ENCODE measurements at places on chromosomes 6 and 20.
A peak's percentile ranks its signal among the peaks of the same experiment; 100 is the strongest.

GRCh38 chr20:35329435-35330139, 37.4 kb upstream of the FAM83C start:
- no peak for DNase-seq
- H3K27ac ChIP-seq, result no peak overlapping the region
- peaks cover 47% of the 10 kb centered on the region for H3K4me1 ChIP-seq
- H3K36me3 ChIP-seq, result no peaks in the 10 kb centered on the region
- H3K27me3 ChIP-seq, result no peaks in the 10 kb centered on the region
- no peak overlapping the region for H3K4me3 ChIP-seq

- H3K27ac ChIP-seq, result no peak overlapping the region
- no peaks in the 10 kb centered on the region for H3K4me1 ChIP-seq
- H3K27me3 ChIP-seq, result no peaks in the 10 kb centered on the region
- no peak for DNase-seq
- H3K36me3 ChIP-seq, result no peaks in the 10 kb centered on the region
Measured at GRCh38 chr6:109678240-109678639, 12.8 kb downstream of the AK9 start.

DNA sequence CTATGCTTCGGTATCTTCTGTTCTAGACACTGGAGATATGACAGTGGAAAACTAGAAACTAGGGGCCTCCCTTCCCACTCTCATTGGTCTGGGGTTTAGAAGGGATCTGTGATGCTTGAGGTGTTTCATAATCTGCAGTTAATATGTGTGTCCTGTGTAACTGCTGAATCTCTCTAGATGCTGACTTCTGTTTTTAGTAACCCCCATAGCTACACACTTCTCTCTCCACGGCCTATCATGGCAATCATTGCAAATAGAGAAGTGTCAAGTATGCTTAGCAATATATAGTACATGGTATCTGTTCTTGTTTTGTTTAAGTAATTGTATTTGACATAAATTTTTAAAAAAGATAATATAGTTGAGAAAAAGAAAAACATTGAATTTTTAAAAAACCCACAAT, 394.6 kb upstream of the MMS22L start:
- H3K36me3 ChIP-seq, result no peaks in the 10 kb centered on the region
- H3K4me1 ChIP-seq, result no peaks in the 10 kb centered on the region
- no peak for DNase-seq
- no peak overlapping the region for H3K27ac ChIP-seq
- H3K27me3 ChIP-seq, result no peaks in the 10 kb centered on the region

GRCh38 chr20:48926821-48927220, 5.3 kb downstream of the ARFGEF2 start:
- H3K36me3 ChIP-seq, result no peaks in the 10 kb centered on the region
- no peak for DNase-seq
- no peak overlapping the region for H3K27ac ChIP-seq
- H3K4me1 ChIP-seq, result peaks cover 15% of the 10 kb centered on the region
- no peak overlapping the region for H3K4me3 ChIP-seq
- H3K27me3 ChIP-seq, result no peaks in the 10 kb centered on the region

DNA sequence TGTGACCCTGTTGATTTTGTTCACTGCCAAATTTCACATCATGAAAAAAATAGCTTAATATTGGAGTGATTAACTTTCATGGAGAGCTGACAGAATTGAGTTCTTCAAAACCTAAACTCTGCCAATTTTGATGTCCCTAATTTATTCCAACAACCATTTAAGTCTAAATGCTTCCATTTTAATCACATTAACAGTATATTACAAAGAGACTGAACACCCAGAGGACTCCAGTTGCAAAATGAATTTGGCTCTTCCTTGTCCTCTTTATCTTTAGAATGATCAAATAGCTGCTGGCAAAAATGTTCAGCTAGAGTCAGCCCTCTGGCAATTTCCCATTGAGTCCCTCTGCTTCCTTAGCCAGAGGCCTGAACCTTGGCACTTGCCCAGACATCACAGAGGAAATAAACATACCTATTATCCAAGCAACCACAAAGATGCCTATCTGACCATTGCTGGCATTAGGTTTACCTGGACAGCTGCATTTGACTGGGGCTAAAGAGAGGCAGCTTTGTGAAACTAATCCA, 299.0 kb upstream of the STXBP5 start:
- H3K4me3 ChIP-seq, result no peak overlapping the region
- H3K36me3 ChIP-seq, result no peaks in the 10 kb centered on the region
- DNase-seq, result peak; percentile 18

- no peak for DNase-seq
- H3K4me3 ChIP-seq, result no peak overlapping the region
- H3K27me3 ChIP-seq, result no peaks in the 10 kb centered on the region
- H3K4me1 ChIP-seq, result no peaks in the 10 kb centered on the region
- H3K36me3 ChIP-seq, result no peaks in the 10 kb centered on the region
- no peak overlapping the region for H3K27ac ChIP-seq
Measured at GRCh38 chr6:34510299-34510698, 44.4 kb downstream of the PACSIN1 start.

- H3K36me3 ChIP-seq, result no peaks in the 10 kb centered on the region
- no peaks in the 10 kb centered on the region for H3K27me3 ChIP-seq
- peaks cover 31% of the 10 kb centered on the region for H3K4me1 ChIP-seq
- peak overlapping the region; percentile 81 for H3K4me3 ChIP-seq
- no peak for DNase-seq
- H3K27ac ChIP-seq, result peak overlapping the region; percentile 43
Measured at GRCh38 chr6:41942067-41942851, 651 bp upstream of the CCND3 start.

GRCh38 chr6:19697744-19698290, 139.4 kb upstream of the ID4 start:
- H3K27ac ChIP-seq, result no peak overlapping the region
- no peaks in the 10 kb centered on the region for H3K27me3 ChIP-seq
- DNase-seq, result no peak

DNA sequence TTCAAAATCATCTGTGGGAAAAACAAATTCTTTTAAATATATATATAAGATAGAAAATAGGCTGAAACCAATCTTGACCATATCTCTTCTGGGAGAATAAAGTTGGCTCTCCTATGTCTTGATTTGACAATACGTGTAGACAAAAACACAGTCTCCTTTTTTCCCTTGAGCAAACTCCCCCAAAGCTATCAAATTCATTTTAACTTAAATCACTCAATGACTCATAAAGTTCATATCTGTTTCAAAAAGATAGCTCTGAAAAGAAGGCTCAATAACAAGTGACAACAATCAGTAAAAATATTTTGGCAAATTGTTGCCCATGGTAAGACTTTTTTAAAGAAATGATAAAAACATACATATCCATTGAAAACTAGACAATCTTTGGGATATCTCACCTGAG, 236.0 kb upstream of the TENT5A start:
- no peak overlapping the region for H3K27ac ChIP-seq
- no peaks in the 10 kb centered on the region for H3K27me3 ChIP-seq
- no peak for DNase-seq
- no peaks in the 10 kb centered on the region for H3K4me1 ChIP-seq
- no peak overlapping the region for H3K4me3 ChIP-seq
- no peaks in the 10 kb centered on the region for H3K36me3 ChIP-seq

GRCh38 chr20:53223626-53224172, 251.5 kb downstream of the TSHZ2 start:
- no peak overlapping the region for H3K4me3 ChIP-seq
- peaks cover 14% of the 10 kb centered on the region for H3K4me1 ChIP-seq
- H3K27ac ChIP-seq, result no peak overlapping the region
- peaks cover under 1% of the 10 kb centered on the region for H3K27me3 ChIP-seq

GRCh38 chr6:50978380-50979170, 159.9 kb downstream of the TFAP2B start:
- H3K4me1 ChIP-seq, result no peaks in the 10 kb centered on the region
- no peaks in the 10 kb centered on the region for H3K36me3 ChIP-seq
- no peak for DNase-seq
- H3K27me3 ChIP-seq, result no peaks in the 10 kb centered on the region
- no peak overlapping the region for H3K27ac ChIP-seq

- no peak overlapping the region for H3K4me3 ChIP-seq
- no peak for DNase-seq
- no peaks in the 10 kb centered on the region for H3K36me3 ChIP-seq
- no peaks in the 10 kb centered on the region for H3K27me3 ChIP-seq
Measured at GRCh38 chr6:25166955-25167748, 112.0 kb upstream of the CARMIL1 start.

GRCh38 chr6:50185006-50185405, 135.3 kb upstream of the DEFB112 start:
- no peak overlapping the region for H3K4me3 ChIP-seq
- no peaks in the 10 kb centered on the region for H3K27me3 ChIP-seq
- DNase-seq, result no peak
- H3K36me3 ChIP-seq, result no peaks in the 10 kb centered on the region
- no peaks in the 10 kb centered on the region for H3K4me1 ChIP-seq

- no peaks in the 10 kb centered on the region for H3K36me3 ChIP-seq
- no peak overlapping the region for H3K27ac ChIP-seq
- no peaks in the 10 kb centered on the region for H3K4me1 ChIP-seq
- H3K4me3 ChIP-seq, result no peak overlapping the region
- DNase-seq, result no peak
- H3K27me3 ChIP-seq, result peaks cover 26% of the 10 kb centered on the region
Measured at GRCh38 chr20:32063695-32064094, 11.7 kb downstream of the HCK start.

- DNase-seq, result no peak
- H3K27me3 ChIP-seq, result 0 out of 2 replicates have a peak, but pooled peaks cover 6% of the 10 kb centered on the region
- H3K36me3 ChIP-seq, result no peaks in the 10 kb centered on the region
- H3K4me3 ChIP-seq, result no peak overlapping the region
- H3K4me1 ChIP-seq, result no peaks in the 10 kb centered on the region
Measured at GRCh38 chr6:101392586-101393230, 800 bp upstream of the GRIK2 start.

- 0 out of 2 replicates have a peak, but pooled peaks cover 7% of the 10 kb centered on the region for H3K4me1 ChIP-seq
- DNase-seq, result no peak
- no peak overlapping the region for H3K27ac ChIP-seq
- peaks cover 6% of the 10 kb centered on the region for H3K27me3 ChIP-seq
Measured at GRCh38 chr20:39080326-39080725, 118.2 kb downstream of the DHX35 start.

DNA sequence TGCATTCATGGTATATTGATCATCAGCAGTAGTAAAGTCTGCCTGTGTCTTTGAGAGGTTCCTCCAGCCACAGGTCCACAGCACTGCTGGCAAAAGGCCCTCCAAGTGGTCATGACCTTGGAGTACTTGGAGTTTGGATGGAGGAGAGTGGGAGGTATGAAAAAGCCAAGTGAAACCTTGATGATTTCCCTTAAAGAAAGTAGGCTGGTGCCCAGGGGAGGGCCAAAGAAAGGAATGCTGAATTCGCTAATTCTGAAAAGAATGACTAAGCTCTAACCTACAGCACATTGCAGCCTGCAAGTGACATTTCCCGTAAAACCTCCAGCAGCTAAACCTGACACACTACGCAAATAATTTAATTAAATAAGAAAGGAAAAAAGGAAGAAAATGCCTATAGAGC, 223.4 kb upstream of the TAB2 start:
- DNase-seq, result no peak
- H3K27ac ChIP-seq, result no peak overlapping the region
- H3K36me3 ChIP-seq, result no peaks in the 10 kb centered on the region
- H3K4me3 ChIP-seq, result no peak overlapping the region

DNA sequence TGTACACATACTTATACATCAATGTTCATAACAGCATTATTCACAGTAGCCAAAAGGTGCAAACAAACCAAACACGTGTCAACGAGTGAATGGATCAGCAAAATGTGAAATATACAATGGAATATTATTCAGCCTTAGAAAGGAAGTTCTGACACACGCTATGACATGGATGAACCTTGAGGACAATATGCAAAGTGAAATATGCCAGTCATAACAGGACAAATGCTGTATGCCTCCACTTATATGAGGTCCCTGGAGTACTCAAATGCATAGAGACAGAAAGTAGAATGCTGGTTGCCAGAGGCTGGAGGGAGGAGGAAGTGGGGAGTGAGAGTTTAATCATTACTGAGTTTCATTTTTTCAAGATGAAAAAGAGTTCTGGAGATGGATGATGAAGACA, 37.8 kb upstream of the IGF2R start:
- peaks cover 4% of the 10 kb centered on the region for H3K27me3 ChIP-seq
- no peak overlapping the region for H3K4me3 ChIP-seq
- H3K27ac ChIP-seq, result no peak overlapping the region

GRCh38 chr6:129448965-129449364, 261.0 kb downstream of the ARHGAP18 start:
- H3K27me3 ChIP-seq, result no peaks in the 10 kb centered on the region
- H3K4me1 ChIP-seq, result no peaks in the 10 kb centered on the region
- DNase-seq, result no peak

DNA sequence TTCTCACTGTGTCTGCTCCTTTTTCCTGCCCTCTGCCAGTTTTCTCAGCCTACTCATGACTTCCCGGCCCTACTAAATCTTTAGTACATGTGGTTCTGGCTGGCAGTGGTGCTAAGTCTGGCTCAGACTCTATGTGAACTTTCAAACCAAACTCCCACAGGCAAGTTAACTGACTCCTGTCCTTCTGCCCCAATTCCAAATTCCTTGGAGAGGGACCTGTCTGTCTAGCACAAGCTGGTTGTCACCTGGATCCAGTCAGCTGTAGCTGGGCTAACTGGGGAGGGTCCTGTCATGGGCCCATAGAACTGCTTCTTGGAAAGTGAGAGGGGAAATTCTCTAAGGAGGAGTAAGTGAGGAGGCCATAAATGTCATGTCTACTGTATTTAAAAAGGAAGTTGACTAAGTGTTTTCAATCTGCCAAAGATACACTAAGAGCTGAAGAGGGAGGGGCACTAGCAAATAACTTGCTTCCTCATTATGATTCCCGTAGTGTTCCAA, 240.1 kb downstream of the KCNQ5 start:
- no peak overlapping the region for H3K4me3 ChIP-seq
- H3K36me3 ChIP-seq, result no peaks in the 10 kb centered on the region
- H3K4me1 ChIP-seq, result no peaks in the 10 kb centered on the region
- H3K27ac ChIP-seq, result no peak overlapping the region
- H3K27me3 ChIP-seq, result peaks cover 33% of the 10 kb centered on the region
- no peak for DNase-seq

DNA sequence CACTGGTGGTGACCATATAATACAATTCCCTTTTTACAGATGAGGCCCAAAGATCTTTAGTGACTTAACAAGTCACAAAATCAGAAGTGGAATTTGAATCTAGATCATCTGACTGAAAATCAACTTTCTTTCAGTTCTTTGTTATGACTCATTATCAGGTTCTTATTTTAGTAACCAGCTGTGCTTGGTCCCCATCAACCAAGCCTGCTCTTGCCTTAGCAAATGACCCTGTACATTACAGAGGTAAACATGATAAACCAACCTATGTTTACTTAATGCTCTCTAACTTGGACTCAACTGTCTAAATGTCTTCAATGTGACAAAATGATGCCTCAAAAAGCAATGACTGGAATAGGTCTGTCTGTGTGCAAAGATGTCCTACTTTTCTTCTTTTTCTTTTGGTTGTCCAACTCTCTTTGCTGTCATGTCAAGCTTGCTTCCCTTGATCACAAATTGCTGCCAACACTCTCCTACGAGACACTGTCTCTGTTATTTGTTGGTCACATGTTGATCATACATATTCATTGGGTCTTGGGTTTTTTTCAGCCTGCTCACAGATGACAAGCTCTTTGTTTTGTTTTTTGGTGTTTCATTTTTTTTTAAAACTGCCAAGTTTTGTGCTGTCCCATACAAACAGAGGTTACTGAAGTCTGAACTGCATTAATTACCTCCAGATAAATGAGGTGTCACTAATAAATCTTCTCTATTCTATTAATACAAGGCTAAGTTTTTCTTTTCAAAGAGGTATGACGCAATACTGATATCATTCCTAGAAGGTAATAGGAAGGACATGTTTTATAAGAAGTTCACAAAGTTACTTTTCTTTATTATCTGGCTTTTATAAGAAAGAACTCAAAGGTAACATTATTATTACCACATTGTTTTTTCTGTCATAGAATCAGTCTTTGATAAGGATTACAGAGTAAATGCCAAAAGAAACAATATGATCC, 62.2 kb upstream of the PLN start:
- H3K27ac ChIP-seq, result no peak overlapping the region
- no peaks in the 10 kb centered on the region for H3K36me3 ChIP-seq
- no peaks in the 10 kb centered on the region for H3K4me1 ChIP-seq
- DNase-seq, result no peak
- no peak overlapping the region for H3K4me3 ChIP-seq
